ENCODE measurements at places on chromosomes 6 and 20.

GRCh38 chr20:13200767-13201500 lies 20.1 kb upstream of the ISM1 start:
- no peak for DNase-seq

- DNase-seq = no peak
Observed at GRCh38 chr6:79605968-79606764, 25.0 kb upstream of the SH3BGRL2 start.

- no peak for DNase-seq
Observed at GRCh38 chr6:69580706-69581105, 216.1 kb downstream of the LMBRD1 start.

DNA sequence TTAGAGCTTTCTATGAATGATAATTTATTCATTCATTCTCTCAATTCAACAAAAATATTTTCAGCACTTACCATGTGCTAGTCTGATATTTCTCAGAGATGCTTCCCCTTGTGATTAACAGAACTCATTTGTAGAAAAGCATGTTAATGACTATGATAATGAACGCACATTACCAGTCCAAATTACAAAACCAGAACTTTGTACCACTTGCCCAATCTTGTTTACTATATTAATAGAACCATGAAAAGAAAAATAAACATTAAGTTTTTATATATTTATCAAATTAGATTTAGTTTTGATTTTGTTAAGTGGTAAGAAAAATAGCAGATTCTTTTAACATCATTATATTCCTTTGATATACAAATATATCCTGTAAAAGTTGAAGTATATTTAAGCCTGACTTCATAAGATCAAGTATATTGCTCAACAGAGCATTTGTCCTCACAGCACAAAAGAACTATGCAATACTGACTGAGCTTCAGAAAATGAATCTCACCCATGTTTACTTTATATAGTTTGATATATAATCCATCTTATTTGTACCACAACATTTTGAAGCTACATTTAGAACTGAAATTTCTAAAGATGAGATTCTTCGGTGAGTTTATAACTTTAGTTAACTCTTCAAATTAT lies 48.9 kb downstream of the TMEM244 start:
- no peak for DNase-seq

DNA sequence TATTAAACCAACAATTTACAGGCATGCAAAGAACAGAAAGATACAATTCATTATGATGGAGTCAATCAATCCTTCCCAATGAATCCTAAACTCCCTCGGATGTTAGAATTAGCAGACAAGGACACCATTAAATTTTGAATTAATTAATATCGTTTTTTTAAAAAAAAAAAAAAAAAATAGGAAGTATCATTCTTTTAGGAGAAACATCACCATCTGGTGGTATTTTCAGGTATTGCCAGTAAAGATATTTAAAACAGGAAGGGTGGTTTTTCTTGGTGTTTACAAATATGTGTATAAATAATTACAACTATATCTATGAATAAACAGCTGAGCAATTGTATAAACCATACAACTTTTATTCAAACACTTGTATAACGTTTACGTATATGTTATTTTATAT lies 564.4 kb downstream of the HAO1 start:
- no peak for DNase-seq

- no peak for DNase-seq
Observed at GRCh38 chr6:96844530-96844929, 7.3 kb upstream of the GPR63 start.

DNA sequence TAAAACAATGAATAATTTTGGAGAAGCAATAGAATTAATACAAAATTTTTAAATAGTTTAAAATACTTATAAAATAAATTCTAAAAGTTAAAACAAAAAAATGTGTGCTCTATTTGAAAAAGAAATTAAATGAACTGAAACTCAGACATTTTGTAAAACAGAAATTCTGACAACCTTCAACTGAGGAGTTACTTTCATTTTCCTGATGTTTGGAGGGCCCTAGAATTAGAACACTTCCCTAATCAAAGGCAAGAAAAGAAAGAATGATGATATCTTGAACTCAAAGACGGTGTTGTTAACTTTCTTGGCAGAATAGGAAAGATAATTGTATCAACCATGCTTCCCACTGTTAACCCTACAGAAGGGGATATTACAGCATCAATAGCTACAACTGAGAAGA lies 27.9 kb downstream of the SNX14 start:
- no peak for DNase-seq

DNA sequence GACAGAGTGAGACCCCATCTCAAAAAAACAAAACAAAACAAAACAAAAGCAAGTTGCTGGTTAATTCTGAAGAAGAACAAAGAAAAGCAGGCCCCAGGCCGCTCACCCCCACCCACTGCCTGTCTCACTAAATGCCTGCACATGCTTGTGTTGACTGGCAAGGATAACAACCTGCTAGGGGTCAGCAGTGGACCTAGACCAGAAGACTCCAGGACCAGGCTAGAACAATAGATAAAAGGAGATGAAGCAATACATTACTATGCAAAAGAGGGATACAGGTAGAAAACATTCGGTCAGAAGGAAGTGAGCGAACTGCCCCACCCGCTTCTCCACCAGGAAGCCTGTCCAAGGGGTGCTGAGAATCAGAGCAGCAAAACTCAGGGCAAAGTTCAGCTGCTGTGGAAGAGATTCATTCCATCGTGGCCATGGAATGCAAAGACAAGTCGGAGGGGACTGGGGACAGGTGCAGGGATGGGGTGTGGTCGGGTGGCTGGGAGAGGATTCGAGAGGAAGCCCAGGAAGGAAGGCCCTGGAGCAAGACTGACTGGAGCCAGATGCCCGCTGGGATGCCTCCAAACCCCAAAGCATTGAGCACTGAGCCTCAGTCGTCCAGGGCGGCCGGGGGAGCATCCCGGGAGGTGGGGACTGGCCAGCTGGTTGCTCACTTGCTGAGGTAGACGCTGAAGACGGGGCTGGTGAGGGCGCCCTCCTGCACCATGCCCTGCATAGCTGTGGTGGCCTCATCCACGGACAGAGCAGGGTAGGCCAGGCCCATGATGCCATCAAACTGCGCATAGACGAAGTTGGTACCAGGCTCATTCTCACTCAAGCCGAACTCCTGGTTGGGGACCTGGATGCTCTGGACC lies 5.3 kb downstream of the PGC start:
- no peak for DNase-seq

- no peak for DNase-seq
Observed at GRCh38 chr6:137316626-137317025, 97.4 kb upstream of the IFNGR1 start.

- DNase-seq = no peak
Observed at GRCh38 chr20:58256842-58257241, 28.4 kb upstream of the ANKRD60 start.

DNA sequence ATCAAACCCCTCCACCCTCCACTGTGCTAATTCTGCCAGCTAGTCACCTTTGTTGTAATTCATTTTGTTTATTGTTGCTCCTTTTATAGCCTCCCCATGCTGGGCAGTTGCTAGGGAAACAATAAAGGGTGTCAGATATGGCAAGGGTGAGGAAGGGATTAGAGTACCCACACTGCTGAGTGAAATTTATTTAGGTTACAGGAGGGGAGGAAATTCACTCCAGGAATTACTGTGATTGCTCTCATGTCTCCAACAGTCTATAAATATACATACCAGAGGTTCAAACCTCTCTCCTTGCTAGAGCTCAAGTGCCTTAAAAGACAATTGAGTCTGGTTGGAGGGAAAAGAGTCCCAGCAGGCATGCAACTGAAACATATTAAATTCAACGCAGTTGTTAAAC lies 90.6 kb upstream of the ADGRF1 start:
- DNase-seq = no peak

GRCh38 chr6:24205020-24205492 lies 79.0 kb downstream of the NRSN1 start:
- no peak for DNase-seq

DNA sequence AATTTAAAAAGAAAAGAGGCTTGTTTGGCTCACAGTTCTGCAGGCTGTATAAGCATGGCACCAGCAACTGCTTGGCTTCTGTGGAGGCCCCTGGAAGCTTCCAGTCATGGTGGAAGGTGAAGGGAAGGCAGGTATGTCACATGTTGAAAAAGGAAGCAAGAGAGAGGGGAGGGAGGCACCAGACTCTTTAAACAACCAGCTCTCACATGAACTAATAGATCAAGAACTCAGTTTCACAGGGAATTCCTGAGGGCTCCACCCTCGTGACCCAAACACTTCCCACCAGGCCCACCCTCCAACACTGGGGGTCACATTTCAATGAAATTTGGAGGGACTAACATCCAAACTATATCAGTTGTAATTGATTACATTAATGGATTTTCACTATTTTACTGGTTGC lies 127.9 kb upstream of the MLIP start:
- DNase-seq = no peak

DNA sequence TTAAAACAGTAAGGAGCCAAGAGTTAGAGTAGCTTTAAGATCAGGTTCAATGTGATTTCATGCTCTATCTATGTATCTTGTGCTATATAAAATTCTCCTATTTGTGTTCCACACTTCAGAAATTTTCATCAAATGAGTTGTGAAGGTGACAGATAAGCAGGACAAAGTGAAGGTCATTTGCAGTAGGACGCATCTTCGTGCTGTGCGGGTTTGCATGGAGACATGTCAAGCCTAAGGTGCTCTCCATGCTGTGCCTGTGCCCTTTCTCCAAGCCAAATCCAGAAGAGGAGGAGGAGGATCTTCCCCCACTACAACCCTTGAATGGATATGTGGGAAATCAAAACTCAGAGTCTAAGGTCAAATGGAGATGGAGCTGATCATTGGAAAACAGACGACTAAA lies 147.3 kb upstream of the NEDD9 start:
- no peak for DNase-seq

DNA sequence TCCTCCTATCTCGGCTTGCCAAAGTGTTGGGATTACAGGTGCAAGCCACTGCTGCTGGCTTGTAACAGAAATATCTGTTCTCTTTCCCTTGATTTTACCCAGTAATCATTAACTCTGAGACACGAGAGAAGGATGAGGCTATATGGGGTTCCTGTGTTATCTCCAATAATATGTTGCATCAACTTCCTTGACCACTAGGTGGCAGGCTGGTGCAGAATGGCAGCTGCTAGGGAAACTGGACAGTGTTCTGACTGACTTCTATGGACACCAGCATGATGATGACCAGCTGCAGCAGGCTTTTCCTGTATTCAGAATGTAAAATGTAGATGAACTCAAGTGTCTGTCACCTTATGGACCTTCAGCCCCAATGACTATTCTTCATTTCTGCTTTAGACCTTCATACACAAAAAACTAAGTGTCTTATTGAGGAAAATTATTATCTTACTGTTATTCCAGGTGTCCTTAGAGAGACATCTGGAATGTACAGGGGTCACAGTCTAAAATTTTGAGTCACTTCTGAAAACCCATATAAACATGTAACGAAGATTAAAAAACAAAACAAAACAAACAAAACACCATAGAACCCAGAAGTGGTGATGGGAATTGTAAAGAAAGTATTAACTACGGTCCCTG lies 20.4 kb upstream of the CD109 start:
- peak; percentile 60 for DNase-seq

DNA sequence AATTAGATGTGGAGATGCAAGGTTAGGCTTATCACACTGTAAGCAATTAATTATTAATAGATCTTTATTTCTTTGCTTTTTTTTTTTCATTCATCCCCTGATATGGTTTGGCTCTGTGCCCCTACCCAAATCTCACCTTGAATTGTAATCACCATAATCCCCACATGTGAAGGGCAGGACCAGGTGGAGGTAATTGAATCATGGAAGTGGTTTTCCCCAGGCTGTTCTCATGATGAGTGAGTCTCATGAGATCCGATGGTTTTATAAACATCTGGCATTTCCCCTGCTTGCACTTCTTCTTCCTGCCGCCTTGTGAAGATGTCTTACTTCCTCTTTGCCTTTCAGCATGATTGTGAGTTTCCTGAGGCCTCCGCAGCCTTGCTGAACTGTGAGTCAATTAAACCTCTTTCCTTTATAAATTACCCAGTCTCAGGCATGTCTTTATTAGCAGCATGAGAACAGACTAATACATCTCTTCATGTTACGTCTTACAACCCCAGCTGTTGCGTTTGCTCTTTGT lies 333.8 kb downstream of the CDH26 start:
- DNase-seq = no peak

- no peak for DNase-seq
Observed at GRCh38 chr6:74780831-74781230, 425.0 kb downstream of the COL12A1 start.

- no peak for DNase-seq
Observed at GRCh38 chr20:9203081-9203447, 134.2 kb downstream of the PLCB4 start.

All from activated naive CD8-positive, alpha-beta T cell treated with anti-CD3 and anti-CD28 coated beads, Interleukin-2, amount 50 U/mL, for 16 hours (primary cell).